ENCODE measurements at places on chromosomes 7 and 10. TPM values are rescaled to one million over a fixed set of nuclear protein-coding genes. Genes with fewer than 3 reads are reported as not detected.
A peak's percentile ranks its signal among the peaks of the same experiment; 100 is the strongest.

DNA sequence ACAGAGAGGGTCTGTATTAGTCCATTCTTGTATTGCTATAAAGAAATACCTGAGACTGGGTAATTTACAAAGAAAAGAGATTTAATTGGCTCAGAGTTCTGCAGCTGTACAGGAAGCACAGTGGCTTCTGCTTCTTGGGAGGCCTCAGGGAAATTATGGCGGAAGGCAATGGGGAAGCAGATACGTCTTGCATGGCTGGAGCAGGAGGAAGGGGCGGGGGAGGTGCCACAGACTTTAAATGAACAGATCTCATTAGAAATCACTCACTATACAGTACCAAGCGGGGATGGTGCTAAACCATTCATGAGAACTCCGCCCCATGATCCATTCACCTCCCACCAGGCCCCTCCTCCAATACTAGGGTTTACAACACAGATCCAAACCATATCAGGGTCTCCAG, 3.7 kb upstream of the CALU start:
- DNase-seq: no peak

GRCh38 chr7:83807774-83808173, 158.8 kb upstream of the SEMA3E start:
- DNase-seq: no peak

DNA sequence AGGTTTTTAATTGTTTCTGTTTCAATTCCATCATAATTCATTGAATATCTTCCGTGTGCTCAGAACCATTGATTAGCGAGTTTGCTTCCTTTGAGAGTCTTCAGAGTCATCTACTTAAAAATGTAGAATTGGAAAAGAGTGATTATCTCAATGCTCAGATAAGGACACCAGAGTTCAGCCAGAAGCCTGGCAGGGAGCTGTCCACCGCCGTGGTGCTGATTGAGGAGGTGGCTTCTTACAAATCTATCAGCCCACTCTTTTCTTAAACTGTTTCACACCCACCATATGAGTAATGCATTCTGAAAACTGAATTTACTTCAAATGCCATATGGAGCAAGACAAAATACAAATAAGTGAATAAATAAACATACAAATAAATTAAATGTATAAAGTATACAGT, 79.3 kb downstream of the INSYN2A start:
- no peak for DNase-seq

- DNase-seq: no peak
Measured at GRCh38 chr10:70634011-70634410, 31.5 kb upstream of the PRF1 start.

GRCh38 chr7:158407581-158408317, 179.9 kb downstream of the PTPRN2 start:
- no peak for DNase-seq

- DNase-seq: peak; percentile 91
Measured at GRCh38 chr10:68901105-68901927, at the start of gene DDX50. Gene DDX50 (plus strand): TSS chr10:68901315. CDS start chr10:68901385, 70 bp downstream.

GRCh38 chr10:78919181-78919966, 149.4 kb upstream of the ZMIZ1 start:
- no peak for DNase-seq

The FXYD4 gene
- not detected for total RNA-seq

- no peak for DNase-seq
Measured at GRCh38 chr7:70694971-70695794, 436.8 kb upstream of the GALNT17 start.

- DNase-seq: no peak
Measured at GRCh38 chr7:32957326-32958045, at the start of gene FKBP9. Gene FKBP9 (plus strand): TSS chr7:32957440. CDS start chr7:32957574, 134 bp downstream.

- DNase-seq: no peak
Measured at GRCh38 chr7:14858410-14858809, 44.1 kb downstream of the DGKB start.

- DNase-seq: no peak
Measured at GRCh38 chr10:789831-790701, 100.6 kb upstream of the DIP2C start.

Measured in esophagus squamous epithelium (tissue), 5 donors.